ENCODE measurements at places on chromosomes 13 and 19.

- no peak for DNase-seq
Measured at GRCh38 chr13:92510416-92510815, 716.2 kb upstream of the GPC6 start.

GRCh38 chr19:38285567-38285966 lies 18.5 kb upstream of the C19orf33 start:
- DNase-seq: no peak

DNA sequence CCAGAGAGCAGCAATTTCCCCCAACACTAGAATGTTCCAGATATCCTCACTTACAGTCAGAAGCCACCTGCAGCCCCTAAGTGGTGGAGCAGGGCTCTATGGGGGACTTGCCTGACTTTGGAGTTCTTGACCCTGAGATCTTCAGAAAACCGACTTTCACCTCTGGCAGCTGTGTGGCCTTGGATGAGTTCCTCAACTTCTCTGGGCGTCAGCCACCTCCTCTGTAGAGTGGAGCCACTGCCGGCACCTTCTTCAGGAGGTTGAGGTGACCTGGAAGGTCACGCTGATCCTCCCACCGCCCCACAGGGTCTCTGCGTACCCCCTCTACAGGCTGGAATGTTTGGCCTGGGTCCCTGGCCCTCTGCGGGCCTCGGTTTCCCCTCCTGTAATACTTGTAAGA lies 7.1 kb upstream of the FUT5 start:
- DNase-seq: no peak

DNA sequence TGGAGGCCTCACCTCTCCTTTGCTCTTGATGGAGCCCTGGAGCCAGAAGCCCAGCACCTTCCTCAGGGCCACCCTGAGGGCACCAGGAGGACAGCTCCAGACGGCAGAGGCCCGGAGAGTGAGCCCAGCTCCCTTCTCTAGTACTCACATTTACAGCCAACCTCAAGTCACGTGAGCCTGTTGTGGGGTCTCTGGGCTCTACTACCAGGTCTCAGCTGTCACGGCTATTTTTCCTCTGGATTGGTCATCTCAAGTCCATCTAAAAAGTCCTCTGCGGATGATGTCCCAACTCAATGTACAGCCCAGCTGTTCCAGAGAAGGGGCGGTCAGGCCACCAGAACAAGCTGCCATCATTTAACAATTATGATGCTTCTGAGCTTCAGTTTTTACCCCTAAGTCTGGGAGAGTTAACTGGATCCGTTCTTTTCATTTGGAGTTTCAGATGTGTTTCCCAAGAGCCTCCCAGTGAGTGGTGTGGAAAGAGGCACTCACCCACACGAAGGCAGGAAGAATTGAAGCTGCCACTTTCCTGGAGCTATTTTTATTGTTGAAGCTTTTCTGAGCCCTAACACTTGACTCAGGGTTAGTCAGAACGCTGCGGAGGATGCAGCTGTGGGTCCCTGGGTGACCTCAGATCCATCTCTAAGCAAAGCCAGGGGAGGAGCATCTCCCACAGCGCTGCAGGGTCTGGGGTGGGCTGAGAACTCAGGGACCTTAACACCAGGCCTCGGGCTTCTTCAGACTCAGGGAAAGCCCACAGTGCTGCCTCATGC lies 143.5 kb upstream of the UBL3 start:
- no peak for DNase-seq

- DNase-seq: no peak
Measured at GRCh38 chr19:12788042-12788681, 3.1 kb upstream of the JUNB start.
